ENCODE measurements at places on chromosomes 2 and 18.

DNA sequence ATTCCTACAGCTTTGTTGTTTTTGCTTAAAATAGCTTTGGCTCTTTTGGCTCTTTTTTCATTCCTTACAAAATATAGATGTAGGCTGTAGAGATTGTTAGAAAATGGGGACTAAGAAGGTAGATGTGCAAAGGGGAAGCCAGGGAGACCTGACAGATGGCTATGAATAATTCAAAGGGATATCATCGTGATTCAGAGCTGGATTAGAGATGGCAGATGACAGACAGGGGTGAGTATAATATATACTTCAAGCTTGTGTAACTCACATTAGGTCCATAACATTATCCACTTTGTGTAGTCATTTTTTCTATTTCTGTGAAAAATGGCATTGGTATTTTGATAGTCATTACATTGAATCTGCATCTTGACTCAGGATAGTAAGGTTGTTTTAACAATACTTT, 422.9 kb upstream of the ST6GAL2 start:
- no peak for DNase-seq

DNA sequence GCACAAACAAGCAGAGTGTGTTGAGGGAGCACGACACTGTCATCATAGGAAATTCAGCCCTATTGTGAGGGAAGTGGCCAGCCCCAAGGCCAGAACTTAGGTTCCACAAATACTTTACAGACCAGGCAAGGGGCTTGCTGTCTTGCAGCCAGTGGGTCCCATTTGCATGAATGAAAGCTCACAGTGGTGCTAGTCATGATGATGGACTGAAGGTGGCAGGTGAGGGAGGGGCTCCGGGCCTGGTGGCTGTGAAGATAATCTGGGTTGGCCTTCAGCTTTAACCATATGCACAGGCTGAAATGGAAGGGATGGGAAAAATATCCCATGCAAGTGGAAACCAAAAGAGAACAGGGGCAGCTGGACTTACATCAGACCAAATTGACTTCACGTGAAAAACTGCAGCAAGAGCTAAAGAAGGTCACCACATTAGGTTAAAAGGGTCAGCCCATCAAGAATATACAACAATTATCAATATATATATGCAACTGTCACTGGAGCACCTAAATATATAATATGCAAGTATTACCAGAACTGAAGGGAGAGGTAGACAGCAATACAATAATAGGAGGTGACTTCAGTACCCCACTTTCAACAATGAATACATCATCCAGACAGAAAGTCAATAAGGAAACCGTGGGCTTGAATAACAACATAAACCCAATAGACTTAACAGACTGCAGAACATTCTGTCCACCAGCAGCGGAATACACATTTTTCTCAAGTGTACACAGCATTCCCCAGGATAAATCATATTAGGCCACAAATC, 39.6 kb downstream of the DCDC2C start:
- no peak for DNase-seq

GRCh38 chr2:227248876-227249275, 76.2 kb upstream of the MFF start:
- DNase-seq, result no peak

- DNase-seq, result no peak
Measured at GRCh38 chr18:27104743-27105142, 80.4 kb downstream of the CHST9 start.

DNA sequence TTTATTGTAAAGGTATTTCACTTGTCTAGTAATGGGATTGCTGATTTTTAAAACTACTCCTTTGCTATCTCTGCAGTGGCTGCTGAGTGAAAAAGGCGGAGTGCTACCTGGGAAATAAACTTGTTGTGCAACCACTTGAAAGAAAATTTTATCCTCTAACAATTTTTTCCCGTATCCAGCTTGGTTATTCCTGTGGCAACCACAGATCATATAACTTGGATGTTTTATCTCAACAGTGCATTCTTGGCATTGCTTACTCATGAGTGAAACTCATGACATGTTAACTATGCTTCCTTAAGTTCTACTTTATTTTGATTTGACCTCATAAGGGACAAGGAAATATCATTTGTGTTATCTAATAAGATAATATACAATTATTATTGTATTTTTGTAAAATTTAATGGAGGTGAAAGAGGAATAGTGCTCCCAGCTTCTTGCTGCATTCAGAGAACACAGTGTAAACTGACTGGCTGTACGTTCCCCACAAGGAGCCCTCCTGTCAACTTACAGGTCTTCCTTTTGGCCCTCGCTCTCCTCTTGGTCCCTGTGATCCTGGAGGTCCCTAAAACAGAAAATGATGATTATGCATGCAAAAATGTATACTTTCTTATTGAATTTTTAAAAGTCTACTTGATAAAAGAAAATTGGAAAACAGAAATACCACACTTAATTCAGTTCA, 82.7 kb downstream of the COL5A2 start:
- peak; percentile 81 for DNase-seq

- no peak for DNase-seq
Measured at GRCh38 chr2:48439102-48439501, 90.9 kb upstream of the STON1 start.
